ENCODE measurements at places on chromosomes 7 and 10.

- no peak for DNase-seq
These were observed 330.6 kb upstream of the LRRN3 start for GRCh38 chr7:110760341-110760740.

GRCh38 chr7:92799446-92800211 lies 36.7 kb downstream of the CDK6 start:
- DNase-seq: no peak

DNA sequence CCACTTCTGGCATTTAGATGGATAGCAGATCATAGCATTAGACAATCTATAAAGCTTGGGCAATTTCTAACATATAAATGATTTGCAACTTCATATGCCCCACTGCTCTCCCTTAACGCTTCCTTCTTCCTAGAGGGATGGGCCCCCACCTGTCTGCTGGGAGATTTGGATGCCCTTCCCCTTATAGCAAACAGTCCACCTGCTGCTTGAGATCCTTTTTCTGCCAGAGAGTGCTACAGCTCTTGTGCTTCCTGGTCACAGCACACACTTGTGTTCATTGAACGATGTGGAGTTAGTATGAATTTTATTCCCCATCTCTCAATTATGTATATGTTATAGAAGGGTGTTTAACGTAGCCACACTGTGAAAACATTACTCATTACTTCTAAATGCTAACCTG lies 10.4 kb upstream of the PCGF5 start:
- no peak for DNase-seq

GRCh38 chr10:95445223-95445836 lies 115.8 kb downstream of the SORBS1 start:
- peak; percentile 76 for DNase-seq

DNA sequence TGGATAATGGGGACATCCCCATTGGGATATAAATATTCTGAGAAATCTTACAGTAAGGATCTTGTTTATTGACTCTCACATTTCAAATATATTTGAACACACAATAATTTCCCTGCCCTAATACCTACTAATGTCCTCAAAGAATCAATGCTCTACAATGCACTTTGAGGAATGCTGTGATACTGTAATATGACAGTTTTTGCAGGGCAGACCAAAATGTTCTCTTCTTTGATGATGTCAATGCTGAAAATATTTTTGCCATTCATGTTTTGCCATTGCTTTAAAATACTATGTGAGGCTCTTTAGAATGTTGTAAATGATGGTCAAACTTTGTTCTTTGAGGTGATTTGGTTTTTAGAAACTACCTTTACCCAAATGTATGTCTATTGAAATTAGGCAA lies 594.1 kb downstream of the INHBA start:
- DNase-seq: no peak

DNA sequence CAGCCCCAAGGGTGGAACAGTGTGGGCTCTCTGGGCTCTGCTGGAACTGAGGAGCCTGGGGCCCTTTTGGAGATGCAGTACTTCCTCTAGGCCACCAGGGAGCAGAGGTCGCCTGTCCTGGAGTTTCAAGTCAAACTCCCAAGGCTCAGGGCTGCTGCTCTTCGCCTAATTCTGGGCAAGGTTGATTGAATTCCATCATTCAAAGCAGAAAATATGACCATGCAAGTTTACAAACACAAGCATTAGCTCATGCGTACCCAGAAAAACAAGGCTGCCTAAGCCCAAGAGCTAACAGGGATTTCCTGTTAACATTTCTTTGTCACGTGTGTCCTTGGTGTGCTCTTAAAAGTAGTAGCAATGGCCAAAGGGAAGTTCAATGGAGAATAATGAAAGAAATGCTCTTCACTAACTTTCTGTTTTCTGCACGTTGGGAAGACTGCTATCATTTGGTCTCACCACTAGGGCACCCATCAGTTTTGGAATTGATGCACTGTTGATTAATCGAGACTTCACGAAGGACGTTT lies 20.1 kb downstream of the LDB3 start:
- peak; percentile 69 for DNase-seq

DNA sequence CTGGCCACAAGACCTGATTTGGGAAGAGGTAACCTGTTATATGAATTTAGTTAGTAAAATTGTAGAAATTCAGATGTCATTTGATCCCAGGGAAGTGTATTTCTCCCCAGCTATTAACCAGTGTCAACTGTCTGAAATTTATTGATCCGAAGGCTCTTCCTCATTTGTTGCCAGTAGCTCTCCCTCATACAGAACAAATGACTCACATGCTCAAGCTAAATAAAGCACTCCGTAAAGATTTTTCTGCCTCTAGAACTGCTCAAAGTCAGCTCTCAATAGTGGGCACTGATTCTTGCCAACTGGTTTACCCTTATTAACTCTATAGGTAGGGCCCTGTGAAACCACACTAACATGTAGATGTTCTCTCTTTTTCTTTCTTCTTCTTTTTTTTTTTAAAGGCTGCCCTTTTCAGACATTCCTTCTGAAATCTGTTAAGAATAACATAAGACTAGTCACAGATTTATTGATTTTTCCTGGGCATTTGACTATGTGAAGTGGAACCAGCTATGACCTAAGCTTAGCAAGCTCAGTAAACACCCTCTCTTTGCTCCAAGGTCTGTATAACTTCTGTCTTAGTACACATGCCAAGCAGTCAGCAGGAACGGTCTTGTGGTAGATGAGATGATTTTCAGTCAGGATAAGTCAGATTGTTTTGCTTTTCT lies 21.8 kb downstream of the RPA3 start:
- no peak for DNase-seq

DNA sequence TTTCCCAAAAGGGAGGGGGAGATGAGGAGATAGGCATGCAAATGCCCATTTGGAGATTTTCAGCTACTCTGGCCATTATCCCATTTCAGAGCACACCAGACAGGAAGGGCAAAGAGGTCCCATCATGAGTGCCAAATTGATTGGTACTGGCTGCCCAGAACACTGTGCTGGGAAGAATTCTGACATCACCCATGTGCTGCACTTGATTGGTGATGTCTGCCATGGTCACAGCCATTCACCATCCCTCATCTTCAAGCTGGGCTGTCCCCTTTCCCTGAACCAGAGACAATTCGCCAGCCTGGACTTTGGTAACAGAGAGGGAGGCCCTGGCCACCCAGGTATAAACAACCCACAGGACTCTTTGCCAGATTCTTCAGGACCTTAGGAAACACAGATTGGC lies 23.2 kb upstream of the RADIL start:
- no peak for DNase-seq

GRCh38 chr7:114939484-114940097 lies 17.7 kb downstream of the MDFIC start:
- DNase-seq: no peak

GRCh38 chr7:130180571-130181262 lies 24.5 kb downstream of the TMEM209 start:
- no peak for DNase-seq

DNA sequence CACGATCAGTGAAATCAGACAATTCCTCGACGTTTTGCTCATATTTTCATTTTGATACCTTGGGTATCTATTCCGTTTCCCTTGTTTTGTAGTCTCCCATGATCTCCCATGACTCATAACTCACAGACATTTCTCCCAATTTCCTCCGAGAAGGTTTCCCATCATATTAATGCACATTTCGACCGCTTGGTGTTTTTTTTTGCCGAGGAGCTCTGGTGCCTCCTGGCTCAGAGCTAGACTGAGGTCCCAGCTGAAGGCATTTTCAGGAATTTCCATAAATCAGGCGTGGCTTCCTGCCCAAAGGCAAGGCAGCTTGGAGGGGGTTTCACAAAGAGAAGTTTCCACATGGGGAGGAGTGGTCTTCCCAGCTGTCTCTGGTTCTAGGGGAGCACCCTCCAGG lies 148.2 kb upstream of the TNS3 start:
- no peak for DNase-seq

DNA sequence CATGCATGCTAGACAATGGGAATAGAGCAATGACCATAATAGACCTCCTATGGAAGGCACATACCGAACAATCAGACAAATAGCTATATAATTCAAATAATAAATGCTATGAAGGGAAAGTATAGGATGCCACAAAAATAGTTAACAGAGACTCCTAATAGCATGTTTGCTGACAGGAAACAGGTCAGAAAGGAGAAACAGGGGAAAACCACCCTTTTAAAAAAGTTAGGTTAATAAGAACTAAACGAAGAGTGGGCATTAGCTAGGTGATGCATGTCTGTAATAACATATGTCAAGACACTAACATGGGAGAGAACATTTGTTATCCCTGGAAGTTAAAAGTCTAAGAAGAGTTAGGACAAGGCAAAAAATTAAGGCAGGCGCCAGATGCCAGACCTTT lies 58.9 kb downstream of the ABI1 start:
- no peak for DNase-seq

- peak; percentile 53 for DNase-seq
These were observed 1189.6 kb downstream of the SORCS1 start for GRCh38 chr10:105974803-105975456.

GRCh38 chr10:96339956-96340904 lies 18.6 kb downstream of the OPALIN start:
- DNase-seq: peak; percentile 27

GRCh38 chr7:129169171-129169671 lies 19.2 kb upstream of the SMO start:
- DNase-seq: no peak

- DNase-seq: no peak
These were observed 33.6 kb upstream of the KMT2E start for GRCh38 chr7:104980440-104980839.

- DNase-seq: no peak
These were observed 17.2 kb downstream of the SH2B2 start for GRCh38 chr7:102303669-102304422.

DNA sequence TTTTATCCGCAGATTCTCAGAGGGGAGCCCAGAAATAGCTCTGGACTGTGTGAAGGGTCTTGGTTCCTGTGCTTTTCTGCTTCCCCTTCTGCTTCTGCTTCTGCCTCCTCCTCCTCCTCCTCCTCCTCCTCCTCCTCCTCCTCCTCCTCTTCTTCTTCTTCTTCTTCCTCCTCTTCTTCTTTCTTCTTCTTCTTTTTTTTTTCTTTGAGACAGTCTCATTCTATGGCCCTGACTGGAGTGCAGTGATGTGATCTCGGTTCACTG lies 11.6 kb downstream of the PDZD7 start:
- no peak for DNase-seq

DNA sequence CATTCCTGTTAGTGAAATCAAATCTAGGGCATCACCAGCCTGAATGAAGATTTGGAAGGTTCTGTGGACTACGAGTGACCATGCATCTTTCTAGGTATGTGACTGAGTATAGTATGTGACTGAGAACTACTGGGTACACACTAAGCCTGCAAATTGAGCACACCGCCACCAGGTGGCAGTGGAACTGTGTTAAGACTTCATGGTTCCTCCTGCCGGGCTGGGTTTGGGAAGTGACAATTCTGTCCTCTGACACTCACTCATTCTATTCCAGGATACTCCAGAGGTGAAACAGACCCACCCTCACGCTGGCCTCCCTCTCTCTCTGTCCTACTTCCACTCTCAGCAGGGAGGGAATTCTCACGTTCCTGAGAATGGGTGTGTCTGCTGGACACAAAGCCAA lies 84.0 kb upstream of the TMEM248 start:
- DNase-seq: no peak

GRCh38 chr7:18505870-18506460 lies 10.4 kb downstream of the HDAC9 start:
- DNase-seq: no peak

GRCh38 chr7:57505176-57505575 lies 55.2 kb downstream of the ZNF716 start:
- no peak for DNase-seq

- DNase-seq: no peak
These were observed 131.5 kb downstream of the OAT start for GRCh38 chr10:124287071-124287685.

GRCh38 chr10:99709480-99710229 lies 22.3 kb downstream of the COX15 start:
- peak; percentile 8 for DNase-seq

GRCh38 chr10:28903063-28903462 lies 225.7 kb downstream of the BAMBI start:
- DNase-seq: no peak

GRCh38 chr7:22867003-22867402 lies 44.4 kb upstream of the TOMM7 start:
- DNase-seq: no peak

DNA sequence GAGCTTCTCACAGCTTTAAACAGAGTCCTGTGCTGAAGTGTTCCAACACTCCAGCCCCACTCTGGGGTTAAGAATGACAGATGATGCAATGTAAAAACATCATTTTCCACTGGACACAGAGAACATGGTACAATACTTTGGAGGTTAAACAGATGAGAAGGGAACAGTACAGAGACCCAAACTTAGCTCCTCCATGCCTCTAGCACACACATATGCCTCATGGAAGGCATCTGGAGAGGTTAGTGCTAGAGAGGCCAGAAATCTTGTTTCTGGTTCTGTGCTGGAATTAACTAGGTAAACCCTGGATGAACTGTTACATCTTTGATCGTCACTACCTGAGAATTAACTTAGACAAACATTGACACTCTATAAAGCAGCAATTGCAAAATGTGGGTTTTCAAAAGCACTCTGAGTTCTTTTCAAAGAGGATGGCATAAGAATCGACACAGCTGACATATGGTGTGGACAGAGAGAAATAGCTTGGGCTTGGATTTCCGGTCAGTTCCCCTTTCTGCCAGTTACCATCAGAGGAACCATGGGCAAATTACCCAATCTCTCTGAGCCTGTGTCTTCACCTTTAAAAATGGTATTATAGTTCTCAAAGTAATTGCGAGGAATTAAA lies 81.9 kb downstream of the KCNMA1 start:
- no peak for DNase-seq

DNA sequence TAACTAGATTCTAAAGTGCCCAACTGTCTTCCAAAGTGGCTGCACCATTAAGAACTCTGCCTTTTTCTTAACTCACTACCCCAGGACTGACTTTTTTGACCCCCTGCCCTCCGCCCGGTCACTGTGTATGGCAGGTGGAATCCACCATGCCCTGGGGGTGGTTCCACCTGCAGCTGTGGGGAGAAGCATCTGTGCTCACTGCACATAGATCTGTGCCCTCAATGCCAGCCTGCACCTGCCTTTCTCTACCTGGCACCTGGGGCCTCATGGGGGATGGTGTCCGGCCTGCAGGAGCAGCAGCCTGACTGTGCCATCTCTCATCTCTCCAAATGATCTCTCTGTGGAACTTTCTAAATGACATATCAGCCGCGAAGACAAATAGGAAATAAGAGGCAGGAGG lies 353.5 kb downstream of the PAXIP1 start:
- DNase-seq: no peak

DNA sequence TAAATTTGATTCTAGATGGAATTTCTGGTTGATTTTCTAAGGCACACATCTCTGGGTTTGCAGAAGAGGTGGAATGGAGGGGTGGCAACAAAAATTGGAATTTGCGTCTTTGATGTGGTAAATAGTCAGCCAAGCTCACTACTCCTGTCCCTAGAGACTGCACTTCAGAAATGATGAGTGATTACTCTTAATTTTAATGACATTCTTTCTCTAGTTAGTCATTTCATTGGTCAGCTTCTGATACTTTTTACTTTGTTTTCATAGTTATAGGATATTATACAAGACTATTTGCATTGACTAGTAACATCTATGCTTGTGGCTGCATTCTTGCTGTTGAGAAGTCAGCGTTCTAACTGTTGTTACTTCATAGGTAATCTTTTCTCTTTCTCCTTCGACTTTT lies 658.3 kb downstream of the SUGCT start:
- DNase-seq: peak; percentile 77

GRCh38 chr7:156993021-156993924 lies 17.2 kb downstream of the MNX1 start:
- DNase-seq: no peak
